ENCODE measurements at places on chromosomes 16 and 17.

- no peak for DNase-seq
Observed at GRCh38 chr17:38602956-38603785, 2.6 kb downstream of the SRCIN1 start.

- no peak for DNase-seq
Observed at GRCh38 chr17:29140631-29141513, 39.3 kb downstream of the MYO18A start.

DNA sequence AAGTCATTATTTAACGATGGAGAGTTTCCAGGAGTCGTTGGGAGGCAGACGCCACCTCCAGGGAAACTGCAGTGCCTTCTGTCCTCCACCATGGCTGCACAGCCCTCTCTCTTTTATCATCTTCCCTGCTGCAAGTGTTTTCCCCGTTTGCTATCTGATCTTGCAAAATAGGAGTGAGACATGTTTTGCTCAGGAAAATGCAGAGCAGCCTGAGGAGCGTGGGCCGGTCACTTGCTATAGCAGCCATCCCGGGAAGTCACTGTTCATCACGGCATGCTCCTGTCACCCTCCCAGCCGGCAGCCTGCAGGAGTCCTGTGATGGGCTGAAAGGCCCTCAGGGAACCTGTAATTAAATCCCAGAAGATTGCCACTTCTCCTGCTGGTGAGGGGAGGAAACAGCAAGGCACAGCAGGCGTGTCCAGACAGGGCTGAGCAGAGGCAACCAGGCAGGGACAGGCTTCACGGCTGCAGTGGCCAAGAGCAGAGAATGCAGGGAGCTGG is 143.1 kb downstream of the GSG1L start:
- no peak for DNase-seq

DNA sequence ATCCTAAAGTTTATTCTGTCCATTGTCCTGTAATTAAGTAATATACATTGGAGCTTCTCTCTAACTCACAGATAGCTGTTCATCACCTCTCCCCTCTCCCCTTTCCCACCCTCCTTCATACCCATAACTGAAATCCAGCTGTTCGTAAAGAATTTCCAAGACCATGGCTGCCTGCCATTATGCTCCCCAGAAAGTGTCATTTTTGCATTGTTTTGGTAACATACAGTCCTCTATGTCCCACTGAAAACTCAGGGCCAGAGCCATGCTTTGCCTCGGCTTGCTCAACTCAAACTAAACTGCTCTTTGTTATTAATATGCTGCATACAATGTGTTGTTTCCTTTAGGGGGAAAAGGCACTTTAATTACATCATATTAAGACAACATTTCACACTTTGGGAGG is 132.0 kb downstream of the MRTFB start:
- DNase-seq: no peak

GRCh38 chr17:47955497-47956461 is 1.9 kb downstream of the PRR15L start:
- no peak for DNase-seq

GRCh38 chr16:71627731-71628181 is 1.8 kb downstream of the MARVELD3 start:
- DNase-seq: no peak

DNA sequence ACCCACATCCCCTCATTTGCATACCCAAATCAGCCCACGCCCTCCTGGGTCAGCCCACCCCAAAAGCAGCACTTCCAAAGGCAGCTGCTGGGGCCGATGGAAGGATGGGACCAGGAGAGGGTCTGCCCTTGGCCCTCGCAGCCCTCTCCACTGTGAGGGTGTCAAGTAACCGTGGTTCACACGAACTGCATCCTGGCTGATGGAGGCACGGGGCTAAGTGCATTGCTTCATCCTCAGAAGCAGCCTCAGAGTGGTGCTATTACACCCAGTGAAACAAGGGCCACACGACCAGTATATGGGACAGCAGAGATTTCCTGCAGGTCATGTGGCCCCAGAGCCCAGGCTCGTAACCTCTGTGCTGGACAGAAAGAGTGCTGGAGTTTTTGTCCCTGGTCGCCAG is 13.2 kb upstream of the ATP2A3 start:
- DNase-seq: no peak

DNA sequence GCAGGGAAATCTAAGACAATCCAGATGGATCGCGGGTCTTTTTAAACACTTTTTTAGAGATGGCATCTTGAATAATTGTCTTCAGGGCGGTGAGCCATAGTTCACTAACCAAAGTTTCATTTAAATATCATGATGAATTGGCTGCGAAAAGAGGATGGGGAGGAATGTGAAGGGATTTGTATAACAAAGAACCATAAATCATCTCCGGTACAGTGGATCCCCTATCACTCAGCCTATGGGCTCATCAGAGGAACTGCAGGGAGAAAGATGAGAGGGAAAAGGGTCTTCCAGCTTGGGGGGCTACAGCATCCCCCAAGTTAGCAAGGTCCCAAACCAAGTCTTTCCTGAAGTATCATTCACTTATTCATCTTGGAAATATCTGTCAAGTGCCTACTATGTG is 16.7 kb upstream of the DDX52 start:
- no peak for DNase-seq

- no peak for DNase-seq
Observed at GRCh38 chr17:73851921-73852320, 207.7 kb upstream of the SDK2 start.

DNA sequence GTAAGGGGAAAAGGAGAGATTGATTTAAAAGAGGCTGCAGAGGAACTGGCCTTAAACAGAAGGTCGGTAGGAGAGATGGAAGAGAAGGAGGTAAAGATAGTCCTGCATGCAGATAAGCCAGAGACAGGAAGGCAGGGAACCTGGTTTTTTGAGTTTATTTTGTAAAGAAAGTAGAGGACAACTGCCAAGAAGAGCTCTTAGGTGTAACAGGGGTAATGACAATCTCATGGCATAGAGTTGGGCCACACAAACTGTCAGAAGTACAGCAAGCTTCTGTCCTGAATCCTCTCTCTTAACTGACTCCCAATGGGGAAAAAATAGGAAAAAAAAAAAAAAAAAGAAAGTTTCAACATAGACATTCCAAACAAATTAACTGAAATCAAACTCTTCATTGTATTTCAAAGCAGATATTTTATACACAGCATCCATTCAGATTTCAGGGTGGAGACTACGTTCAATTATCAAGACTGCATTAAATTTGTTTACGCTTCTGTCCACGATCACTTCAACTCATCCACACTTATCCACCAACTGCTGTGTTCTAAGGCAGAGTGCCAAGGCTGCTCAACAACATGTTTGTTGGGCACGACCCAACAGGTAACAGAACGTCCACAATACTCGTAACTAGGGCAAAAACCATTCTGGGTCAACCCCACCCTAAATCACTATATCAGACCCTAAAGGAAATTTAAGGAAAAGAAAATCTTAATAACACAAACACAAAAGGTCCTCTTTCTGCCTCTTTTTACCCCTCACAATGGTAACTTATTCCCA is 34.9 kb downstream of the USP31 start:
- no peak for DNase-seq

- DNase-seq: no peak
Observed at GRCh38 chr17:65293584-65294180, 156.5 kb downstream of the RGS9 start.

DNA sequence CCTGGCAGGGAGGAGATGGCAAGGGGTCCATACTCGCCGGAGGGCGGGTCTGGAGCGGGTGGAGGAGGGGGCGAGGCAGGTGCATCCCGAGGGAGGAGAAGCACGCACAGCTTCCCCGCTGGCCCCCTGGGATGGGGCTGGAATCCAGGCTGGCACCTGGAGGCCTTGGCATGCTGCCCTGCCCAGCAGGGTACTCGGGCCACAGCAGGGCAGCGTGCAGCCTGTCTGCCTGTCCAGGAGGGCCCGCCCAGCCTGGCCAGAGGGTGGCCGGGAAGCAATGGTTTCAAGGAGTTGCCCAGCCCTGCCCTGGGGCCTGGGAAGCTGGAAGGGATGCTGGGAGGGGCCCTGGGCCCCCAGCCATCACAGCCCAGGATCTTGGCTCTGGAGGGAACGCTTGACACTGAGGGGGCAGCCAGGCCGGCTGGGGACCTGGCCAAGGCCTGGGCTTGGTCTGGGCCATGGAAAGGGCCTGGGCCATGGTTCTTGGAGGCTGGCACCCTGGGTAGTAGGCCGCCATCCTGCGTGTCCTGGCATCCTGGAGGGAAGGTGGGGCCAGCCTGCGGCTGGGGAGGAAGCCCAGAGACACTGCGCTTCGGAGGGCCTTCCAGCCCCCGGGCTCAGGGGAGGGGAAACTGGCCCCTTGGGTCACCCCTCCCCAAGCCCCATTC is 1.1 kb downstream of the GLIS2 start:
- no peak for DNase-seq

GRCh38 chr17:74525781-74526288 is 5.4 kb downstream of the CD300LB start:
- DNase-seq: no peak

GRCh38 chr16:61681124-61681523 is 355.1 kb downstream of the CDH8 start:
- DNase-seq: no peak

DNA sequence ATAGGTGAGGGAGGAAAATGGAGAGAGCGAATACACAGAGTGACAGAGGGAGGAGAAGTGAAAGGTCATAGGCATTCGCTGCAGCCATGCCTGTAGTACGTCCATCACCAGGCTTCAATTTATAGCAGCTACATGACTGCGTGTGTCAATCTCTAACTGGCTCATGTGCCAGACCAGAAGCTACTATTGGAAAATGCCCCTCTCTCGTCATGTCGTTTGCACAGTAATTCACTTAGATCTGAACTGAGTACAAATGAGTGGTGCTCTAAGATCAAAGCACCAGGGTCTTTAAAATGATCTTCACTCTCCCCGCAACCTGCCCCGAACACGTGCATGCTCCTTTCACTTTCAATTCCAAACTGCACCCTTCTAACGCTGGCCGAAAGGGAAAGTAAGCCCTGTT is 51.3 kb downstream of the ADCY9 start:
- DNase-seq: no peak

DNA sequence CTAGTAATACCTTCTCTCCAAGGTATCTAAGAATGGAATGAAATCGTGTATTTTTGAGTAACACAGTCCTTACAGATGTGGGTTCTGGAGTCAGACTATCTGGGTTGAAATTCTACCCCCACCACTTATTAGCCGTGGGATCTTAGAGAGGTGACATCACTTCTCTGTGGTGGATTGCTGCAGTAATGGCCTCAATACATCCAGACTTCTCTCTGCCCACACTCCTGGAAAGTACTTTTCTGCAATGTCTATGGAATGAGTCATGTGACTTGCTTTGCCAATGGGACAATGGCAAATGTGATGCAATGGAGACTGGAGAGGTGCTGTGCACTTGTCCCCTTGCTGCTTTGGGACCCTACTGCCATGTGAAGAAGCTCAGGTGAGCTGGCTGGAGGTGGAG is 418.2 kb downstream of the HAPSTR1 start:
- DNase-seq: no peak

- peak; percentile 27 for DNase-seq
Observed at GRCh38 chr17:14203388-14203787, 33.3 kb downstream of the CDRT15 start.

DNA sequence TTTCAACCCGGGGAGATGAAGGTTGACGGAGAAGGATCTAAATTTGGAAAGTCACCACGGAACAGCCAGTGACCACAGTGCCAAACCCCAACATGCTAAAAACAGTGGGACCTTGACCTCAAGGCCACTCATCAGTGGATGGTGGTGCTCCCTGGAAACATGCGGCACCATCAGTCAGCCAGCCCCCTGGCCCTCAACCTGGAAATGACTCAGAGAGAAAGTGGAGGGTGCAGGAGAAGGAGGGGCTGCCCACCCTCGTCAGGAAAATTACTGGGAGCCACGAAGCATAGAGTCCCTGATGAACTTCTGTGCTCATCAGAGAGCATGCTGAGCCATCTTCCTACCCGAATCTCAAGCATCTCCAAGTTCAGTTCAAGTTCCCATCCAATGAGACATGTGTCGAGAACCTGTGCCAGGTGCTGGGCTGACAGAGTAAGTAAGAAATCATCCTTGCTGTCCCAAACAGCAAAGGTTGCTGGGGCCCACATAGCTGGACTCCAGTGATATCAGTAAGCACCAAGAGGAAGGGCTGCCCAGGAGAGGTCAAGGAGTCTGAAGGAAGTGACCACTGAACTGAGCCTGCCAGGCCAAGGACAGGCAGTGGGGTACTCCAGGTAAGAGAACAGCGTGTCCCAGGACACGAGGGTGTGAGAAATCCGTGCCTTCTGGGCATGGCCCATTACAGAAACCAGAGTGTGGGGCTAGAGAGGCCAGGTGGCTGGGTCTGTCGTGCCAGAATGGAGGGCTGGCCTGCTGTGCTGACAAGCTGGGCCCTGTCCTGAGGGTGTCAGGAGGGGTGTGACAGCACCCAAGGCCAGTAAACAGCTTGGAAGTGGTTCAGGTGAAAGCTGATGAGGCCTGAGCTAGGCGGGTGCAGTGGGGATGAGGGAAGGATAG is 5.2 kb downstream of the PECAM1 start:
- DNase-seq: no peak

GRCh38 chr17:4711661-4712181 is 1.3 kb downstream of the ARRB2 start:
- no peak for DNase-seq

DNA sequence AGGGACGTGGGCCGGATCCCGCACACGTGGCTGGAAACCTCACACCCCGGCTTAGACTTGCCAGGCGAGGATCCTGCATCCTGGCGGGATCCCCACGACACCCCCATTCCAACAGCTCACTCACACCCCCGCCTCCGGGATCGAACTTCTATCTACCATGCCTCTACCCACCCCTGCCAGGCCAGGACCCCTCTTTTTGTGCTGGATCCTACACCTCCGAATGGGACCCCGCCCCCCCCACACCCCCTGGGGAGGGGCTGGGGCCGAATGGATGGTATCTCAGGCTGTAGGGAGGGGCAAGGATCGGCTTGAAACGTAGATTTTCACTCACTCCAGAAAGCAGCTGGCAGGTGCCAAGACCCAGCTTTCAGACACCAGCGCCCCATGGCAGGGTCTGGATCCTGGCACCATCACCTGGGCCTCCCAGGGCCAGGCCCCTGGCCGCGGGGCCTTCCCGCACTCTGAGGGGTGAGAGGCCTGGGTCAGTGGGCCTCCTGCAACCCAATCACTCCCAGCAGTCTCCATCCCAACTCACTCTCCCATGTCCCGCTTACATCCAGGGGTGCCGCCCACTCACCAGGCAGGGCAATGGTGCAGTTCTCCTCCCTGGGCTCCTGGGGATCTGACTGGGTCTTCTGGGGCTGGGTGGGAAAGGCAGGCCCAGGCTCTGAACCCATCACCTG is 6.7 kb downstream of the PRSS36 start:
- no peak for DNase-seq

All from hematopoietic multipotent progenitor cell treated with erythropoietin and hydrocortisone succinate and interleukin-3 and kit ligand, for 15 days (in vitro differentiated cells).